Hindlimb muscle (tissue), 1 donor: ENCODE measurements at places on chromosomes 2 and 18. TPM values are rescaled to one million over a fixed set of nuclear protein-coding genes. Genes with fewer than 3 reads are reported as not detected.
A peak's percentile ranks its signal among the peaks of the same experiment; 100 is the strongest.

The RDH14 gene
- polyA plus RNA-seq = 20.4 TPM

The NOL4 gene
- not detected for polyA plus RNA-seq

The ITGA4 gene
- 27.1 TPM for polyA plus RNA-seq

The REG3A gene
- polyA plus RNA-seq = not detected

The DSG1 gene
- 0.88 TPM for polyA plus RNA-seq

DNA sequence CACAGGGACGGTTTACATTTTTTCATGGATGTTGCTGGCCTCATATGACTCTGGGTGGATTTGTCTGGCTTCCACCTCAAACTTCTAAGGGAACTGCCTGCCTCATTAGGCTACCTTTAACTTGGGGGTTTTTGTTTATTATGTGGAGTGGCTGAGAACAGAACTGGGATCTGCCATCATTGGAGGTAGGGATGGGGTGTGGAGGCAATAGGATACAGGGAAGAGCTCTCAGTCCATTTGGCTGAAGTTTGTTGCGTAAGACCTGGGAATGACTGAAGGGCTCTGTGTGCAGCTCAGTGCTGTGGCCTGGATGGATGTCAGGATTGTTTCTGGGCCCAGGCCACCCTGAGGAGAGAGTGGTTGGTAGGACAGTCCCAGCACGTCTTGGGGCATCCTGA, 31.2 kb downstream of the ASB1 start:
- no peak for DNase-seq

GRCh38 chr2:150167711-150168110, 319.8 kb downstream of the RND3 start:
- DNase-seq = no peak

- DNase-seq = peak; percentile 2
Observed at GRCh38 chr2:113755035-113755834, 1.2 kb downstream of the SLC35F5 start.

- no peak for DNase-seq
Observed at GRCh38 chr2:205644018-205644417, 38.3 kb upstream of the NRP2 start.

DNA sequence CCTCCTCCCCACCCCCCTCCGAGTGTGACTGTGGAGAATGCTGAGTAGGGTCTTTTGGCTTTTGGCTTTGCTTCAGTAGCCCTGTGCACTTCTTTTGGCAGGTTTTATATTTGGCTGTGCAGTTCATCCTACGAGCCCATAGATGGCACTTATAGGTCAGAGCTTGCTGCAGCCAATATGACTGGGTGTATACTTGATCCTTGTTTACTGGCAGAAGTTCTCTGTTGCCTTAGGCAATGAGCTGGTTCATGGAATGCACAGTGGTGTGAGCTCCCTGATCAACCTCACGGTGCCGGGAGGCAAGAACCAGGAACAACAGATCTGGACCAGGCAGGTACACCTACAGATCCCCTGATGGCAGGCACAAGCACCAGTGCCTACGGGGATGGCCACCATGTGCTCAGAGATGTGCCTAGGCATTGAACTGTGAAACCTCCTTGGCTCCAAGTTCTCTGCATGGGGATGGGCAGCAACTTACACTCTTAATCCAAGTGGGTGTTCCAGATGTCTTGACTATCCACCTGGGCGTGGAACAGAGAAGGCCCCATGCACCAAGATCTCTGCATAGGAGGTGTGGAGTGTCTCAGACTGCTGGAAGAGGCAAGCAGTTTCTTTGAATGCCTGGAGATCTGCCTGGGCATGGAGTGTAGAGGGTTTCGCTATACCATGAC, 190.4 kb downstream of the KIAA1328 start:
- no peak for DNase-seq

GRCh38 chr18:13428319-13428718, 209.8 kb downstream of the LDLRAD4 start:
- DNase-seq = no peak

DNA sequence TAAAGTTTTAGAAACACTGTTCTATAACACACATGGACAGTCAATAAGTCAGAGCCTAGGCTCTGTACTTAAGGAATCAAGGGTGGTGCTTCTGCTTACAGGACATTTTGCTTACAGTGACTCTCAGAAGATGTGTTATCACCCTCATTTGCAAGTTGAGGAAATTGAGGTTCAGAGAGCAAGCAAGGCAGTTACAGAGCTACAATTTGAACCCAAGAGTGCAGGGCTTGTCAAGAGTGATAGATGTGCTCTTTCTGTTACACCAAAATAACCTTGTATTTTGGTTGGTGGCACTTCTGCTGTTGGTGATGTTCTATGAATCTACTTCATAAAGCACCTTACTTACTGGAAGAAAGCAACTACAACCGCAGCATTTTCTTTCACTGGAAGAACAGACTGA, 170.2 kb downstream of the THADA start:
- no peak for DNase-seq

DNA sequence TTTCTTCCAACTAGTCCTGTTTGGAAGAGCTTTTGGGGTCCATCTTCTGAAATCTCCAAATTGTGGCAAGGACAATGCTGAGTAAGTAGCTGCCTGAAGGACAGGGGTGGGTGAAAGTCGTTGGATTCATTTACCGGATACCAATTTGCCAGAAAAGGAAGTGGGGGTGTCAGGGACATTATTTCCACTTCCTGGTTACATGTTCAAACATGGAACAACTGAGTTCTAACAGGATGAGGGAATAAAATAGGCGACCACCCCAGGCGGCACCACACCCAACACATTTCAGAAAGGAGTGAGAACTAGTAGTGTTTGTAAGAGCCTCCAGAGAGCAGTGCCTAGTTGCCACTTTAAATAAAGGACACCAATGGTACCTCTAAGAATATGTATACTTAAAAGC, 158.6 kb upstream of the SERTAD2 start:
- no peak for DNase-seq

DNA sequence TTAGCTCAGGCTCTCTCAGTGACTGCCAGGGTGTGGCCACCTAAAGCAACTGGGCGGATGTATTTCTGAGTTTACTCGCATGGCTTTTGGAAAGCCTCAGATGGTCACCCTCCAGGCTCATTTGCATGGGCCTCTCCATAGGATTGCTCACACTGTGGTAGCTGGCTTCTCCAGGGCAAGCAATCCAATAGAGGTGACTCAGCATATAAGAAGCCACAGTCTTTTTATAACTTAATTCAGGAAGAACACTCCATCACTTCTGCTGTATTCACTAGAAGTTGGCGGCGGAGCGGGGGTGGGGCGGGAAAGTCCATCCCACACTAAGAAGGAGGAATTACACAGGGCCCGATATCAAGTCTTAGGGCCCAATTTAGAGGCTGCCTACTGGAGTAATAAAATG, 3.6 kb upstream of the DOK6 start:
- DNase-seq = no peak

- DNase-seq = peak; percentile 84
Observed at GRCh38 chr2:207334624-207335371, 169.1 kb upstream of the KLF7 start.

DNA sequence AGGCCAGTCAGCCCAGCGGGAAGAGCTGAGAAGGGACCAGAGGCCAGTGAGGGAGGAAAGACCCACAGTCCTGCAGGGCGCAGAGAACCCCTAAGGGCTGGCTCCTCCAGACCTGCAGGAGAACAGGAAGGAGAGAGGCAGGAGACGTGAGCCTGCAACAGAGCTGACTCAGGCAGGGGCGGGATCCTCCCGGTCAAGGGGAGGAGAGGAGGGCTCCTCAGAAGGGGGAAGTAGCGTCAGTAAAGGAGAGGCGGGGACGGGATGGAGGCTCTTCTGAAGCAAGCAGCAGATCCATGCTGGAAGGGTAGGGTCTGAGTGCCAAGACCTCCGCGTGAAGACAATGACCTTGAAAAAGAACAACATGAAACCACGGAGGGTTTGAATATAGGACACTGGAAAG, 50.8 kb downstream of the TRABD2A start:
- no peak for DNase-seq
